CD4-positive, alpha-beta T cell treated with Interleukin-10 for 1 hour (primary cell): ENCODE measurements at places on chromosomes 7 and 10.

- DNase-seq = no peak
Observed at GRCh38 chr7:7607010-7607409, 33.5 kb upstream of the UMAD1 start.

DNA sequence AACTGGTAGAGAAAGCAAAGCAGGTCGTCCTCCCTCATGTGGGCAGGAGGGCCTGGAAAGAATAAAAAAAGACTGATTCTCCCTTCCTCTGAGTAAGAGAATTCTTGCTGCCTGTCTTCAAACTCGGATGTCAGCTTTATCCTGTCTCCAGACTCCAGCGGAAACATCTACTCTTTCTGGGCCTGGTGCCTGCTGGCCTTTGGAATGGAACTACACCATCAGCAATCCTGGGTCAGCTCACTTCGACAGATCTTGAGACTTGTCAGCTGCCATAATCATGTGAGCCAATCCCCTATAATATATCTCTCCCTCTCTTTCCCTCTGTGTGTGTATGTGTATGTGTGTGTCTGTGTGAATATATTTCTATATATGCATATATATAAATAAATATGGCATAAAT is 411.0 kb upstream of the DPP6 start:
- no peak for DNase-seq

DNA sequence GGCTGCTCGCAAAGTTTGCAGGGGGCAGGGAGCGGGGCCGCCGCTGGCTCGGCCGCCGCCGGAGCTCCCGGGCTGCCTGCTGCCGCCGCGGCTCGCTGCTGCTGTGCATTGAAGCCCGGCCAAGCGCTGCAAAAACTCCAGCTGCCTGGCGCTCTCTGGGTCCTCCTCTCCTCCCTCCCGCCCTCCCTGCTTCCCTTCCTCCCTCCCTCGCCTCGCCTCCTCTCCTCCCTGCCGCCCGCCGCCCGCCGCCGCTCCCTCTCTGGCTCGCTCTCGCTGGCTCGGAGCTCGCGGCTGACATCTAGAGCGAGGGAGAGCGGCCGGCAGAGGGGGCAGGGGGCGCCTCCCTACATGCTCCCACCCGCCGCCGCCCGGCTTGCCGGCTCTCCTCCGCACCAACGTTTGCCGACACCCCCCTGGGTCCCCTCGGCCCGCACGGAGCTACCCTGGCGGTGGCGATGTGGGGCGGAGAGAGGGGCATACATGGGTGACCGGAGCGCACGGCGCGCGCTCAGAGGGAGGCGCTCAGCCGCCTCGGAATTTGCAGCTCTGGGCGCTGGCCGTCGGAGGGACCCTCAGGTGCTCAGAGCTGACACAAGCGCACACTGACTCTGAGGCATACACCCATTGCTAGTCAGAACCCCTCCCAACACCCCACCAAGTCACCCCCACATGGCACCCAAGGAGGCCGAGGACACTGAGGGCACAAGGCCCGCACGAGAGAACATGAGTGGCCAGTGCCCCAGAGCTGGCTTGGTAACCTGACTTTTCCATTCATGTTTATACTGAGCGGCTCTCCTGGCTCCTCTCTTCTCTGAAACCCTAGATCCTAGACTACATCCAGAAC is 1.2 kb upstream of the PLXNA4 start:
- DNase-seq = no peak

GRCh38 chr10:49539320-49539885 is 482 bp upstream of the ERCC6 start:
- peak; percentile 43 for DNase-seq

GRCh38 chr10:75433216-75433615 is 1.8 kb downstream of the LRMDA start:
- DNase-seq = no peak

- no peak for DNase-seq
Observed at GRCh38 chr10:72062832-72063702, 25.3 kb downstream of the SPOCK2 start.

DNA sequence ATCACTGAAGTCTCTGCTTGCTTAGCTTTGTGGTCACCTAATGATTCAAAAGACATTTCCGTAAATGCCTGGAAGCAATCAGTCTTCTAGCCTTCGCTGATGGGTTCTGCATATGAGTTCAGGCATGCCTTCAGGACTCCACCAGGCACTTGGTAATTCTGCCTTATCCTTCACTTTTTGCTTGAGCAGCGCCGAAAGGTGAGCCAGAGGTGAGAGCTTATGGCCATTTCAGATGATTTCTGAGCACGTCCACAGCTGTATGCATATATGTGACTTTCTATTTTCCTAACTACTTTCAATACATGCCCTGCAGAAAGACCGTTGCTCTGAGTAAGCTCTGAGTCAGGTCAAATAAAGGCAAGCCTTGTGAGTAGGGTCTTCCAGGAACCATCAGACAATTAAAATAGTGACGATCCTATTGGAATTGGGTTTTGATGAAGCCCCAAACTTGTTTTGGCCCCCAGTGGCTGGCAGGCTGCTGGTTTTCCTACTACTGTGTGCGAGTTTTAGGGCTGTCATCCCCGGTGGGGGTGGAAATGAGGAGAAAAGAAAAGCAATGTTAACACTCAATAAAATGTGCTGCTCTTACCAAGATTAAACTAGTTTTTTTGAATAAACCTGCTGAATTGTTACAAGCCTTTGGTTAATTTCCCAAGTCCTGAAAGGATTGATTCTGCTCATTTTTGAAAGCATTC is 154.4 kb upstream of the AKR1E2 start:
- no peak for DNase-seq
